ENCODE measurements at places on chromosomes 12 and 14.

DNA sequence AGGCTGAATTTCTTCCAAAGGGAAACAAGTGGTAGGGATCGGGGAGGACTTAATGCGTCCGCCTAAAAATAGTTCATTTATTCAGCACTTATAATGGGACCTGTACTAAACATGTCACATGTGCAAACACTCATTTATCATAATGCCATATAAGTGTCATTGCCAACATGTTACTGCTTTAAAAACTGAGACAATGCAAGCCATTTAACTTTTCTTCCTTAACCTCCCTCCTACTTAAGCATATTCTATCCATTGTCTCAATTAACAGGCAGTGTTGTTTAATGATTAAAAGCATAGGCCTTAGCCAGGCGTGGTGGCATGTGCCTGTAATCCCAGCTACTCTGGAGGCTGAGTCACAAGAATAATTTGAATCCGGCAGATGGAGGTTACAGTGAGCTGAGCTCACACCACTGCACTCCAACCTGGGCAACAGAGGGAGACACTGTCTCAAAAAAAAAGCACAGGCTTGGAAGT, 13.5 kb upstream of the SCFD1 start:
- DNase-seq, result no peak

- peak; percentile 68 for DNase-seq
Measured at GRCh38 chr12:55619354-55620138, 17.1 kb upstream of the OR10P1 start.

DNA sequence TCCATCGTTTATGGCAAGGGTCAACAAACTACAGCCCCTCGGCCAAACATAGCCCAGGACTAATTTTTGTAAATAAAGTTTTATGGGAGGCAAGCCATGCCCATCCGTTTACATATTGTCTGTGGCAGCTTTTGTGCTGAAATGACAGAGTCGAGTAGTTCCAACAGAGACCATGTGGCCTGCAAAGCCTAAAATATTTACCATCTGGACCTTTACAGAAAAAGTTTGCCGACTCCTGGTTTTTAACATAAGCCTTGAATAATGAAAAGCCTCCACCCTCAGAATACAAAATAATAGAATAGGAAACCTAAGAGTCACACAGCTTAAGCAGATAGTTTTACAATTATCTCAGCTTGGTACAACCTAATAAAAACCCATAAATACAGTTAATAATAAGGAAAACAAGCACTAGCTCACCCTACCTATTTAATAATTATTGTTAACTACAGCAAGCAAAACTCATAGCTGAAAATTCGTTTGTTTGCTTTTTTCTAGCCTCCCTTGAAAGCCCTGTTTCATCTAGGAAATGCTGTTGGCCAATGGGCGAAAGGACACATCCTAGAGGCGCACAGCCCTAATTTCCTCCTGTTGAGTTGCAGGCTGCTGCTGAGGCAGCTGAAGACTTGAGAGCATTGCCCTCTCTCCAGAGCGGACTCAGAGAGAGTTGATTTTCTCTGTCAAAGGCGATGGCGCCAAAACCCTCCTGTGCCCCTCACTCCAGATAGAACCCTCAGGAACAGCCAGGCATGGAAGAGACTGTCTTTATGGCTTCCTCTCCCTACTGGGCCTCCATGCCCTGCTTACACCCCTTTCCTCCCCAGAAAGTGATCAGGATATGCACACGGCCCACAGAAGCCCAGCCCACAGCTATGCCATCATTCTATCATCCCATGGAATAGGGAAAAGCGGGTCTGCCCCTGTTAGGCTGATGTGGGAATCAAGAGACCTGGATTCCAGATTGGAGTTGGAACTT, 107.2 kb downstream of the DPF3 start:
- no peak for DNase-seq

- no peak for DNase-seq
Measured at GRCh38 chr14:54574528-54574927, 7.6 kb downstream of the SAMD4A start.

GRCh38 chr12:12323591-12323990, 26.5 kb downstream of the MANSC1 start:
- DNase-seq, result no peak

DNA sequence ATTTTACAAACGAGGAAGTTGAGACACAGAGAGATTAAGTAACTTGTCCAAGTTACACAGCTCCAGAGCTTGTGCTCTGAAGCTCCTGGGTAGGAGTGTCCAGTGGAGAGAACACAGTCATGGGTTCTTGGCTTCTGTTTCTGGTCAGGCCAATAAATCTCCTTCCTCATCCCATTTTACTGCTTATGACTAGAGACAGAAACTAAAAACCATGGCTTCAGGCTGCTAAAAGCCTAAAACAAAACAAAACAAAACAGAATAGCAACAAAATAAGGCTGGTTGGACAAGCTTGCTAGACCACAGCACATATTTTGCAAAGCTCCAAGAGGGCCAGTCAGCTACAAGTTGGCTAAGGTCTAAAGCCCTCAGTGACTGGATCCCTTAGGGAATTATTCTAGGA, 49.8 kb downstream of the PTGER2 start:
- DNase-seq, result no peak
